ENCODE measurements at places on chromosomes 12 and 14. TPM values are rescaled to one million over a fixed set of nuclear protein-coding genes. Genes with fewer than 3 reads are reported as not detected.

Gene PRB2
- not detected for total RNA-seq

DNA sequence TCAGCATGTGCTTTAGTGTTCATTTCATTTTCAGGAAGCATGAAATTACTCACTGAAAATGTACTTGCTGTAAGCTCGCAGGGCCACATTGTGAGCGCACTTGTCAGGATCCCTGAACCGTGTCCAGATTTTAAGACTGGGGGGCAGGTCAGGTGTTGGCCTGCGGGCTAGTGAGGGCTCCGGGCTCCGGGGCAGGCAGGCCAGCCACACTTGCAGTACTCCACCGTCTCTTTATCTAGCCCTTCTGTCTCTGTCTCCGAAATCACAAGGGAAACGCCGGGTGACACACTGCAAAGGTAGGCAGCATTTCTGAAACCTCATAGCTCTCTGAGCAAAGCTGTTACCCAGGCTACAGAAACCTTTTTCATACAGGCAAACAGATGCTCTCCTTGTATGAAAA, 98.7 kb downstream of the EML1 start:
- DNase-seq, result no peak
- no peaks in the 10 kb centered on the region for H3K36me3 ChIP-seq
- no peak overlapping the region for H3K4me3 ChIP-seq
- no peaks in the 10 kb centered on the region for H3K4me1 ChIP-seq

DNA sequence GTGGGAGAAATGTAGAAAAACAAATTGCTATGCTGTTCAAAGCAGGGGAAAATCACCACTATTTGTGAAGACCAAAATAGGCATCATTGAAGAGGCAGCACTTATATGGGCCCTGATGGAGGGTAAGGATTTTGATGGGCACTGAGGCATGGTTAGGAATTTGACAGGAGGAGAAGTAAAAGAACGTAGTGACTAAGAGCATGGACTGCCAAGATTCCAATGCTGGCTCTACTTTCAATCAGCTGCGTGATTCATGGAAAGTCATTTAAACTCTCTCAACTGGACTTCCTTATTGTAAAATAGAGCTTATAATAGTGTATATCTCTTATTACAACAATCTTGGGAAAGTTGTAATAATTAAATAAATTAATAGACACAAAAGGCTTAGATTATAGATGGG, 267.7 kb upstream of the G2E3 start:
- H3K4me3 ChIP-seq, result no peak overlapping the region
- H3K4me1 ChIP-seq, result no peaks in the 10 kb centered on the region
- no peak for DNase-seq
- no peaks in the 10 kb centered on the region for H3K36me3 ChIP-seq
- no peak overlapping the region for H3K27ac ChIP-seq
- H3K27me3 ChIP-seq, result no peaks in the 10 kb centered on the region

Gene HOTAIR
- 1.6 TPM for total RNA-seq

DNA sequence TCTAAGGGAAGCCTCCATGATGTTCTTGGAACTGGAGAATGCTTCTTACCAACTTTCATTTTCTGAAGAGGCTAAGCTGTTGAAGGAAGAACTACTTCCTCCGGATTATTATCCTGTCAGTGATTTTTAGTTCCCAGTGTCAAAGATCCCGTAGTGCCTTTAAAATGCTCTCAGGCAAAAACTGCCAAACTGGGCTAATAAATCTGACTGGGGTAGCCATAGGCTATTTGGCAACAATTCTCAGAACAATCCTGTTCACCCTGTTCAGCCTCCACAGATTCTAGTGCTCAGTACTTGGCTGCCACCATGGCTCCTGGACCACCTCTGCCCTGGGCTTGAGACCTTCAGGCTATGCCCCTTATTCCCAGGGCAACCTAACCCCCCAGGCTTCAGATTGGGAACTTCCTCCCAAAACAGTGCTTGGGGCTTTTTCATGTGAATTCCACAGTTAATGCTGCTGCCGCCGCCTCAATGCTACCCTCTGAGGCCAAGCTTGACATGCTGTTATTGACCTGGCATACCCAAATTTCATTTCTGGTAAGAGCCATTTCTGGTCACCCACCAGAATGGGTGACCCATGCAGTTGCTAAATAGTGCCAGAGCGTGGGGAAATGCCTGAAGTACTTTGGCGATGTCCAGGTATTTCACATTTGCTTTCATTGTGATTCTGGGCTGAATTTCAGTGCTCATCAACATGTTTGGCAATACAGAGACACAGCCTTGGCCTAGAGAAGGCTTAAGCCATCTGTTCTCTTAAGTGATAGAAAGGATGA, 110.0 kb upstream of the ARHGAP5 start:
- H3K4me3 ChIP-seq, result no peak overlapping the region
- peaks cover 30% of the 10 kb centered on the region for H3K4me1 ChIP-seq
- DNase-seq, result no peak
- peak overlapping the region; percentile 75 for H3K27ac ChIP-seq
- H3K36me3 ChIP-seq, result no peaks in the 10 kb centered on the region
- no peaks in the 10 kb centered on the region for H3K27me3 ChIP-seq

GRCh38 chr14:75044752-75045151, 6.5 kb downstream of the MLH3 start:
- H3K27ac ChIP-seq, result no peak overlapping the region
- no peak for DNase-seq

- no peaks in the 10 kb centered on the region for H3K27me3 ChIP-seq
- DNase-seq, result peak; percentile 94
- no peak overlapping the region for H3K4me3 ChIP-seq
- H3K27ac ChIP-seq, result peak overlapping the region; percentile 68
- H3K36me3 ChIP-seq, result no peaks in the 10 kb centered on the region
- H3K4me1 ChIP-seq, result peaks cover 43% of the 10 kb centered on the region
These were observed 52.4 kb downstream of the NTN4 start for GRCh38 chr12:95738024-95738611.

- H3K4me3 ChIP-seq, result no peak overlapping the region
- H3K4me1 ChIP-seq, result no peaks in the 10 kb centered on the region
- no peak overlapping the region for H3K27ac ChIP-seq
- no peaks in the 10 kb centered on the region for H3K27me3 ChIP-seq
- DNase-seq, result no peak
These were observed 29.5 kb downstream of the MYO1H start for GRCh38 chr12:109377139-109377685.

DNA sequence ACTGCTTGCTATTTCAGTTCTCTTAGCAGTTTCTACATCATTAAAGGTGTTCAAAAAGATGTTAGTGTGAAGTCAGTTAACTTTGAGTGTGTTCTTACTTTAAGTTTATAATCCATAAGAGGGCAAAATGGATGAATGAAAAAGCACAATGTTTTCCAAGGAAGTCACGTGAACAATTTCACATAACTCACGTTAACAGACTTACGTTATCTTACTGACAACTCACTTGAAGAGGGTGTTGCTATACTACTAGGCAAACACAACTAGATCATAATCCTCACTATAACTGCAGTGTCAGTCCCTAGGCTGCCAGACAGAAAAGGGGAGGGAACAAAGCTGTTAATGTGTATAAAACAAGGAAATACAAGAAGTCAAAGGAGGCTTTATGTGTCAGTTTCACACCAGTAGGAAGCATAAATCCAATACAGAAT, 6.4 kb downstream of the SLC2A13 start:
- peaks cover 4% of the 10 kb centered on the region for H3K4me1 ChIP-seq
- no peak overlapping the region for H3K4me3 ChIP-seq
- no peaks in the 10 kb centered on the region for H3K27me3 ChIP-seq

GRCh38 chr14:63890553-63890952, 37.7 kb downstream of the SYNE2 start:
- no peaks in the 10 kb centered on the region for H3K4me1 ChIP-seq
- no peak overlapping the region for H3K4me3 ChIP-seq
- DNase-seq, result no peak

Gene THAP2
- 2.7 TPM for total RNA-seq

- peaks cover under 1% of the 10 kb centered on the region for H3K36me3 ChIP-seq
- peaks cover 4% of the 10 kb centered on the region for H3K4me1 ChIP-seq
- peak overlapping the region; percentile 97 for H3K4me3 ChIP-seq
- no peaks in the 10 kb centered on the region for H3K27me3 ChIP-seq
- no peak for DNase-seq
These were observed 7.7 kb upstream of the TDG start for GRCh38 chr12:103957865-103958388.
